Effector memory CD4-positive, alpha-beta T cell (primary cell): ENCODE measurements at places on chromosomes 1 and 21.
A peak's percentile ranks its signal among the peaks of the same experiment; 100 is the strongest.

DNA sequence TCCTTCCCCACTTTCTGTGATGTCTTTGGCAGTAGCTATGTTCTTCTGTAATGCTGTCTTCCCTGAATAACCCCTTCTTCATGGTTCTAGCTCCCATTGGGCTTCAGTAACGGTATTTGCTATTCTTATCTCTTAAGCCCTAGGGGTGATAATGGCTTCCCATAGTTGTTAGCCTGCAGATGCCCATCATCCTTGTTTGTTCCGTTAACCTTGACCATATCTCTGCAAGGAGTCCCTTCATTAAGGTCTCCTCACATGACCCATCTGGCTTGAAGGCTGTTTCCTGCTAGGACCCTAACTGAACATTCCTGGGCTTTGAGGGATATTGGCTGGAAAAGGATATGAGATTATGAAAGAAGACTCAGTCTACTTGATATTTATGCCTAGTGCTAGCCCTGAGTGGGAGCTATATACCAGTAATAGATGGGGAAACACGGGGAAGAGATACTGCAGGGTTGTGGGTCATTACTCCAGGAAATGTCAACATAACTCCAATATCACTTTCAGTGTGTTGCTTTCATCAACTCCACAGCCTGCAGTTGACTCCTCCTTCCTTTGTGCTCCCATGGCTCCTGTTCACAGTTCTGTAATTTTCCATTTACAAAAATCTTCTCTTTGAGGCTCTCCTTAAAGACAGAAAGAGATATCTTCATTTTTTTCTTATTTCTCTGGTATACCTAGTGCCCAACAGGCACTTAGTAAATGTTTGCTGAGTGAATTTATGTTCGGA is 2.5 kb downstream of the MR1 start:
- no peak for DNase-seq
- H3K4me1 ChIP-seq = peaks cover 25% of the 10 kb centered on the region
- peaks cover 4% of the 10 kb centered on the region for H3K36me3 ChIP-seq
- H3K4me3 ChIP-seq = no peak overlapping the region
- H3K27ac ChIP-seq = no peak overlapping the region
- no peaks in the 10 kb centered on the region for H3K27me3 ChIP-seq

GRCh38 chr1:206770531-206771337 is at the start of gene IL19:
Gene IL19, plus strand, starts transcription at chr1:206770773. Its CDS starts 65,890 bp downstream, at chr1:206836663.
- H3K27ac ChIP-seq = peak within 1 kb of the TSS; percentile 47
- H3K36me3 ChIP-seq = no peaks in the 10 kb centered on the region
- no peak within 1 kb of the TSS for H3K4me3 ChIP-seq
- H3K4me1 ChIP-seq = peaks cover 59% of the 10 kb centered on the region
- no peaks in the 10 kb centered on the region for H3K27me3 ChIP-seq

- no peak overlapping the region for H3K27ac ChIP-seq
- H3K36me3 ChIP-seq = no peaks in the 10 kb centered on the region
- H3K4me1 ChIP-seq = no peaks in the 10 kb centered on the region
- no peaks in the 10 kb centered on the region for H3K27me3 ChIP-seq
These were observed 62.8 kb downstream of the RGS13 start for GRCh38 chr1:192698731-192699130.

GRCh38 chr1:21184276-21184675 is 7.6 kb upstream of the EIF4G3 start:
- no peaks in the 10 kb centered on the region for H3K4me1 ChIP-seq
- no peak for DNase-seq

GRCh38 chr21:45160198-45160597 is 85.8 kb downstream of the ADARB1 start:
- H3K4me3 ChIP-seq = no peak overlapping the region
- no peak overlapping the region for H3K27ac ChIP-seq
- peaks cover 10% of the 10 kb centered on the region for H3K36me3 ChIP-seq
- H3K27me3 ChIP-seq = no peaks in the 10 kb centered on the region
- H3K4me1 ChIP-seq = peaks cover 2% of the 10 kb centered on the region

- H3K4me1 ChIP-seq = peaks cover 8% of the 10 kb centered on the region
- H3K4me3 ChIP-seq = no peak overlapping the region
- DNase-seq = no peak
- H3K27ac ChIP-seq = no peak overlapping the region
- H3K27me3 ChIP-seq = no peaks in the 10 kb centered on the region
- H3K36me3 ChIP-seq = no peaks in the 10 kb centered on the region
These were observed 64.1 kb downstream of the S1PR1 start for GRCh38 chr1:101300916-101301315.

DNA sequence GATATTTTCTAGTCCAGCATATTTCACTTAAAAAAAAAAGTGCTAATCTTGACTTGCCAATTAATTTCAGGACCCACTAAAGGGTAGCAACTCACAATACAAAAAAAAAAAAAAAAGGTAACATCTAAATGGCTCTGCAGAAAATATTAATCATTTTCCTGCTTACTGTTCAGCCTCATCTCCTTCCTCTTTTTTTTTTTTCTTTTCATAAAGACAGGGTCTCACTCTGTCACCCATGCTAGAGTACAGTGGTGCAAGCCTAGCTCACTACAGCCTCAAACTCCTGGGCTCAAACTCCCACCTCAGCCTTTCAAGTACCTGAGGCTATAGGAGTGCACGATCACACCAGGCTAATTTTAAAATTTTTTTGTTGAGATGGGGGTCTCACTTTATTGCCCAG is 30.4 kb downstream of the TTC13 start:
- no peaks in the 10 kb centered on the region for H3K27me3 ChIP-seq
- H3K27ac ChIP-seq = no peak overlapping the region
- H3K4me1 ChIP-seq = no peaks in the 10 kb centered on the region
